ENCODE measurements at places on chromosomes 7 and 10. TPM values are rescaled to one million over a fixed set of nuclear protein-coding genes. Genes with fewer than 3 reads are reported as not detected.

The ZP3 gene
- 0.49 TPM for total RNA-seq

The ELOVL3 gene
- not detected for total RNA-seq

The IL15RA gene
- 6.8 TPM for total RNA-seq

The ADCYAP1R1 gene
- total RNA-seq: not detected

All from bladder microvascular endothelial cell (primary cell).